ENCODE measurements at places on chromosomes 13 and 19. TPM values are rescaled to one million over a fixed set of nuclear protein-coding genes. Genes with fewer than 3 reads are reported as not detected.

GRCh38 chr13:110109910-110110309, 197.0 kb downstream of the COL4A1 start:
- H3K27ac ChIP-seq, result no peak overlapping the region
- DNase-seq, result no peak
- H3K36me3 ChIP-seq, result no peaks in the 10 kb centered on the region
- H3K27me3 ChIP-seq, result peaks cover 8% of the 10 kb centered on the region
- H3K4me3 ChIP-seq, result no peak overlapping the region
- no peaks in the 10 kb centered on the region for H3K4me1 ChIP-seq

- no peak overlapping the region for H3K4me3 ChIP-seq
- DNase-seq, result no peak
- H3K36me3 ChIP-seq, result peaks cover 14% of the 10 kb centered on the region
Observed at GRCh38 chr13:51721496-51721895, 82.5 kb downstream of the DHRS12 start.

- no peaks in the 10 kb centered on the region for H3K36me3 ChIP-seq
- DNase-seq, result no peak
- H3K27me3 ChIP-seq, result no peaks in the 10 kb centered on the region
Observed at GRCh38 chr19:28915737-28916460, 297.1 kb downstream of the UQCRFS1 start.

ZNF614 gene
- 17.4 TPM for total RNA-seq

- no peaks in the 10 kb centered on the region for H3K27me3 ChIP-seq
- no peak overlapping the region for H3K27ac ChIP-seq
- H3K36me3 ChIP-seq, result peaks cover 12% of the 10 kb centered on the region
- H3K4me1 ChIP-seq, result peaks cover 8% of the 10 kb centered on the region
- H3K4me3 ChIP-seq, result no peak overlapping the region
- no peak for DNase-seq
Observed at GRCh38 chr13:98848746-98849145, 96.3 kb upstream of the SLC15A1 start.

PLEKHA4 gene
- 7.6 TPM for total RNA-seq
